Vagina (tissue), 2 donors: ENCODE measurements at places on chromosomes 12 and 14. TPM values are rescaled to one million over a fixed set of nuclear protein-coding genes. Genes with fewer than 3 reads are reported as not detected.
A peak's percentile ranks its signal among the peaks of the same experiment; 100 is the strongest.

- DNase-seq: no peak
These were observed 393.2 kb downstream of the TMEM121 start for GRCh38 chr14:105919458-105920150.

The CCDC175 gene
- total RNA-seq: not detected

DNA sequence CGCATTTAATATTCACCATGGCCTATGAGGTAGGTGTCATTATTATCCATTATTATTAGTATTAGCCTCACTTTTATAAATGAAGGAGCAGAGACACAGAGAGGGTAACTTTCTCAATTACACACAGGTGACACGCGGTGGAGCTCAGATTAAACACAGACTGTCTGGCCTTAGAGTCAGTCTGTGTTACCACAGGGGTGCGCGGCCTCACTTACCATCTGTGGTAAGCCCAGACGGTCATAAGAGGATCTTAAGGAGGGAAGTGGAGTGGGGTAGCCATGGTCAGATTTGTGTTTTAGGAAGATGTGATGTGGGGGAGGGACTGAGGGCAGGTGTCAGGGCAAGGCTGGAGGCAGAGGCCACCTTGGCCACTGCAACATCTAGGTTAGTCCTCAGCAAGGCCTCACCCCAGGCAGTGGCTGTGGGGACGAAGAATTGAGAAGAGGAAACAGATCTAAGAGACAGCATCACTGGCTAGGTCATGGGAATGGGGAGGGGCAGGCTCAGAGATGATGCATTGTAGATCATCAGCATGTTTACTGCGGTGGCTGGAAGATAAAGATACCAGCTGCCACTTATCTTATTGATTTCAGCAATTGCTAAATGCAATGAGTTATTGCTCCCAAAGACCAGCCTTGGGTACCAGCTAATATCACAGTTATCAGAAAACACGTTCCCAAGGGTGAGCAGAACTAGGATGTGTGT lies 67.1 kb downstream of the SERPINA3 start:
- DNase-seq: peak; percentile 74

DNA sequence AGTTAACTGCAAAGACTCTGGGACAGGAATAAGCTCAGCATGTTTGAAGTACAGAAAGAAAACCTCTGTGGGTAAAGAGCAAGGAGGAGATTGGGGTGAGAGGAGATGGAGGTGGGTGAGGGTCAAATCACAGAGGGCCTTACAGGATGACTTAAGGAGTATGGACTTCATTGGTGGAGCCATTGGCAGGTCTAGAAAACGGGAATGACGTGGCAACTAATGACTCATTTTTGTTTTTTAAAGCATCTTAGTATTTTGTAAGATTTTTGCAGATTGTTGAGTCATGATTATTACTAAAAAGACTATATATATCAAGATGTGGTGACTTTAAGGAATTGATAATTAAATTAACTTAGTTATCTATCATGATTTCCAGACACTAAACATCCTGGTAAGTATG lies 18.5 kb downstream of the UTP20 start:
- DNase-seq: no peak

DNA sequence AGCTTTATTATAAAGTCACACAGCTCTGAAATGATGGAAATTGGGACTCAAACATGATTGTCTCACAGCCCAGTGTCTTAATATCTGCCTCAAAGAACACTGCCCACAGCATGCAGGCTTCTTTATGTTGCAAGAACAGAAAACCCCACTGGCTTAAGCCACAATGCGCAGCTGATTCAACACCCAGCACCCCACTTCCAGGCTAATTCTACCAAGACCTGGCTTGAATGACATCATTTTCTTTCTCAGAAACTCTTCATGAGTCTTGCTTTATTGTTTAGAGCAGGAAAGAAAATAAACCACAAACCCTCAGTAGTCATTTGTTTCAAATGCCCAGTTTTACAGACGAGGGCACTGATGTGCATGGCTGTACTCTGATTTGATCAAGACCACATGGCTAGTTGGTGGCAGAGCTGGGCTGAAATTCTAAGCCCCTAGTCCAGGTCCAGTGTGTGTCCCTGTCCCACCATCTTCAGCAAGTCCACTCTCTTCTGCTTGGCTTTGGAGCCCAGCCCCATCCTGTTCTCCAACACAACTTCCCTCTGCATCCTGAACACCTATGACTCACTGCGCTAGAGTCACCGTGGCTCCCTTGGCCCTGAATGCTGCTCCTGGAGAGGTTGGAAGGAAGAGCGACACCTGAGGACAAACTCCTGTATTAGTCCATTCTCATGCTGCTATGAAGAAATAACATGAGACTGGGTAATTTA lies 50.3 kb upstream of the SRSF5 start:
- DNase-seq: no peak

GRCh38 chr12:119308708-119309456 lies 25.6 kb upstream of the CCDC60 start:
- no peak for DNase-seq
